D341Med (cell line): ENCODE measurements at places on chromosomes 11 and 22.

- no peak for DNase-seq
These were observed 4.6 kb upstream of the MICAL3 start for GRCh38 chr22:18028817-18029527.

DNA sequence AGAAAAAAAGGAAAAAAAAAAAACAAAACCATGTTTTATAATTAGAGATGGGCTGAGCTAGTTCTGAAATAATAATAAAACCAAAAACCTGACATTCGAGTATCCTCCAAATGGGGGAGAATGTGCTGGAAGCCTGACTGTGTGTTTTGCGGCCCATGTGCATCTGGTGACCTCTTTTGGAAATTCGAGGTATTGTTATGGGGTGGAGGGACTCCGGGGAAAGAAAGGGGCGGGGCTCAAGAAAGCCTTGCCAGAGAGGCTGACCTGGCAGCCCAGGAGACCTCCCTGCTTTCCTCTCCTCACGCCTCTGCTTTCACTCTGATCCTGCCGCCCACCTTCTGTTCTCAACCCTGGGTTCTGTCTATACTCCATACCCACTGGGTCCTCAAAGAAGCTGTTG lies 72.9 kb downstream of the CTTN start:
- DNase-seq, result peak; percentile 44

DNA sequence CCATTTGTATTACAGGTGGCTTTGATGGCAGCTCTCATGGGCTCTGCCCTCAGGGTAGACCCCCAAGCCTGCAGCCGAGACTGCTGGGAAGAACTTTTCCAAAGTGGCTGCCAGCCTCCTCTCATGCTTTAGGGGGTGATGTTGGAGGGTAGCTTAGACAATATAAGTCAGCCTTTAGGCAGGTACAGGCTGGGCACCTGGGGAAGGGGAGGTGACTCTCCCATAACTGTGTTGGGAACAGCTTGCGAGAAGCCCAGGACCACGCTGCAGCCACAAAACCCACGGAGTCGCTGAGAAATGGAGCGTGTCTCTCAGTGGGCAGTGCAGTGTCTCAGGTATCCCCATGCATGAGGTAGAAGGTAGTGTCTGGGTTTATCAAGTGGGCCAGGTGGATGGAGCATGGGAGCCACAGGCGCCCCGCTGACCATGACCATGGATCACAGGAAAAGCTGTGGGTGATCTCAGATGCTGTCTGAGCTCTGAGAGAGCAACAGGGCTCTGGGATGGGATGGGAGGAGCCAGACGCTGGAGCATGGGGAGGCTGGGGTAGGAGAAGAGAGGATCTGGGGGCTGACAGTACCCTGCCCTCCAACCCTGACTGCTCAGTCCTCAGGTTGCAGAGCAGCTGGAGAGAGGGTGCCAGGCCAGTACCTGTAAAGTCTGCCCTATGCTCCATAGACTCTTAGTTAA lies 115.2 kb downstream of the FEZ1 start:
- no peak for DNase-seq

- no peak for DNase-seq
These were observed 139.1 kb upstream of the MTMR2 start for GRCh38 chr11:96063053-96063452.

DNA sequence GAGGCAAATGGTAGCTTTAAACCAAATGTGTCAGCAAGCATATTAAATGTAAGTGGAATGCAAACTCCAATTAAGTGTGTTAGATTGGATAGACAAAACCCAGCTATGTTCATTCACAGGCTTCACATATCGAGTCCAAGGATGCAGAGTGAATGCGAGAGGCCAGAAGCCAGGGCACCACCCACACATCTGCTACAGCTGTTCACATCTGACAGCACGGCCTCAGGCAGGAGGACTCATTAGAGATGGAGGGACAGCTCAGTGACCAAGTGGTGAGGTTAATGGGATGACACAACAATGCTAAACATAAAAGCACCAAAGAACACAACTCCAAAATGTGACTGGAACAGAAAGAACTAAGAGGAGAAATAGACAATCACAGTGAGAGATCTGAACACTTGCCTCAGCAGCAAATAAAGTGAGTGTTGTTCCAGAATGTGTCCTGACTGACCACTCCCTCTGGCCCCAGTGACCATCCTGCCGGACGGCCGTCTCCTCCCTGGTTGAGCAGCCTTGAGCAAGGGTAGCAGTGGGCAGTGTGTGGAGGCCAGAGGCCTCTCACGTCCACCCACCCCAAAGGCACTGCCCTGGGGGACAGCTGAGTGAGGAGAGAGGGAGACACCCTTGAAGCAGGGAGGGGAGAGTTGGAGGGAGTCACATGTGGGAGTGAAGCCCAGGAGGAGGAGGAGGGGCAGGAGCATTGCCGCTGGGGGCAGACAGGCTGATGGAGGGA lies 23.8 kb downstream of the ALG12 start:
- DNase-seq, result no peak

GRCh38 chr11:36196411-36196998 lies 92.7 kb downstream of the COMMD9 start:
- DNase-seq, result peak; percentile 45
